Cerebellar cortex (tissue), 1 donor: ENCODE measurements at places on chromosomes 1 and 21.
A peak's percentile ranks its signal among the peaks of the same experiment; 100 is the strongest.

GRCh38 chr21:36654324-36654723, 44.6 kb upstream of the SIM2 start:
- peak; percentile 7 for DNase-seq

GRCh38 chr1:107140703-107141490, at the start of gene NTNG1:
TSS of gene NTNG1 (plus strand) at chr1:107141039.
- DNase-seq = peak; percentile 51

DNA sequence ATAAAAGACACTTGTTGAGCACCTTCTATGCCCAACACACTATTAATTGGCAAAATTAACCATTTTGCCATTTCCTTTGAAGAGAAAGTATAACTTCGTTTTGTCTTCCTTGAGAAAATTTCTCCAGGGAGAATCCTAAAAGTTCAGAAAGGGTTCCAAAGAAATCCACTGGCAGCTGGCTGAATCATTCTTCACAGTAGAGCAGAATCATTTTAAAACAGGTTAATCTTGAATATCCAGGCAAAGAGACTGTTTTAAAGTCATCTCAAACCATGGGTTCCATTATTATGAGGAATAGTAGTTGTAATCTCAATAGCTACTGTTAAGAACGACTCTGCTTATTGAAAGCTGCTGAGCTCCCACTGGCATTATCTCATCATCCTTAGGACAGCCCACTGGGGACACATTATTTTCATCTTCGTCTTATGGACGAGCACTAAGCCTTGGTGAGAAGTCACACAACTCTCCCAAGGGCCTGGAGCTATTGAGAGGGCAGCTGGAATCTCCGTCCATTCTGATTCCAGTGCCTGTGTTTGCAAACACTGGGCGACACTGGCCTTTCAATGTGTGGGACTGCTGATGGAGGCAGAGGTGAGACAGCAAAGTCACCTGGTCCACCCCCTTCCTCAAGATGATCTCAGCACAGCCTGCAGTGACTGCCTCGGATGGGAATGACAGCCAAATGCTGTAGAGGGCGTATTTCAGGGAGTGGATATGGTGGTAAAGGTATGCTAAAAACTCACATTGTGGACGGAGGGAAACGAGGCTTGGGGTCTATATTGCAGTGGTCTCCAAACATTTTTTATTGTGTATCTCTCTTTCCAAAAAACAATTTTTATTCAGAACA, 15.3 kb upstream of the PGBD5 start:
- no peak for DNase-seq

- DNase-seq = peak; percentile 36
These were observed 32.9 kb downstream of the COL11A1 start for GRCh38 chr1:103075316-103076000.

DNA sequence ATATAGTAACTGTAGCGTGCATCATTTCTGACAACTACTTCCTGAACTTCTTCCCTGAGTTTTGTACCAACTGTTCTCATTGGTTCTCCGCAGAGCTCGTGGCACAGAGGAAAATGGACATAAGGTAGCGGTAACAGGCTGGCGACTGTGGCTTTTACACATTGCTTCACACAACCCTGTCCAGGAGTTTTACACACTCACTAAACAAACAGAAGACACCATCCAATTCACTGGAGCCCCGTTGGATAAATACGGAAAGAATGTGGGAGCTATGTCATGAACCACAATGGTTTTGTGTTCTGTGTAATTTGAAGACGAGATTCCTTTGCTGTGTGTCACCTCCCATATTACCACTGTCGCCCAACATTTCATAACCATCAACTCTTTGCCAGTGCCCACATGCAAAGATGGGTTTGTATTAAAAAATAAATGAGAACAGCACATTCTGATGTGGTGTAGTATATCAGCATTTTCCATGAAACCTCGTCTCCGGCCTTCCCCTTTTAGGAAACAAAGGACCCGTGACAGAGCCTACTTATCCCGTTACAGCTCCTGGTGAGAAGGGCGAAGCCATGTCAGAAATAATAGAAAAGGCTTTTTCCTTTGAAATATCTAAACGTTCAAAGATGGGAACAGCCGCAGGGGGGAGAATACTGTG, 47.4 kb upstream of the ENAH start:
- no peak for DNase-seq

GRCh38 chr1:201663491-201664113, 124.7 kb downstream of the NAV1 start:
- DNase-seq = no peak

GRCh38 chr1:244709476-244710368, 56.8 kb downstream of the DESI2 start:
- no peak for DNase-seq

DNA sequence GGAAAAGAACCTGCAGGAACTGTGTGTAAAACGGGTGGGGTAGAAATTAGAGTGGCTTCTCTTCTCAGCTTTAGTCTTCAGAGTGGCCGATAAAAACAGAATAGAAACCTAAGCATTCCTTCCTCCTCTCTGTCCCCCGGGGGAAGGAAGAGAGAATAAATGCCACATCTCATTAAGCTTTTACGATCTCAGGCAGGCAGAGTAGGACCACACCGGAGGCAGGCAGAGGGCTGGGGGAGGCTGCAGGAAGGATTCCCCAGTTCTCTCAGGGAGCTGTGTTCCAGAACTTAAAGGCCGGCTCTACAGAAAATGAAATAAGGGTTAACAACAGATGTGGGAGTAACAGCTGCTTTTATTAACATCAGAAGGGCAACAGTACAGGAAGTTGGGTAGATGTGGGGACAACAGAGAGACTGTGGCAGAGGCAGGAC, 24.5 kb upstream of the MEF2D start:
- no peak for DNase-seq

DNA sequence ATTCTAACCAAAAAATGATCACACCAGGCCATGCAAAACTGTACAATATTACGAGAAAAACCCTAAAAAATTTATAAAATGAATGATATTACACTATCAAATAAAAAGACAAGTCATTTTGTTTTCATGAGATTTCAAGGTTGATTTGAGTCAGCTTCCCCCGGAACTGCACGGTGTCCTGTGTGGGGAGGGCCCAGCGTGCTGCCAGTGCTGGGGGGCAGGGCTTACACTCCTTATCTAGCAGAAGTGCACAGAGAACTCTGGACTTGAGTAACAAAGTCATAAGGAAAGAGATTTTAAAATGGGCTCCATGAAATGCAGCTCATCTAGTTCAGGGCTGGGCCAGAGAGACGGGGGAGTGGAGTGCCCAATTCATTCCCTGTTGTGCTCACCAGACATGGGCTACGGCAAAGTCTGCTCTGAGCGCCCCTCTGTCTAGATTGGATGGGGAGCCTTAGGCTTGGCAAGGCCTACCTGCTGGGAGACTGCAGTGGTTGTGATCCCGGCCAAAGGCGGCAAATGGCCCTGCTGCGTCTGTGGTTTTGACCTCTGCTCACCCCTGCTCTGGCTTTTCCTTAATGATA, 50.1 kb downstream of the COQ8A start:
- no peak for DNase-seq

GRCh38 chr1:22365331-22366295, 86.0 kb upstream of the ZBTB40 start:
- DNase-seq = no peak

DNA sequence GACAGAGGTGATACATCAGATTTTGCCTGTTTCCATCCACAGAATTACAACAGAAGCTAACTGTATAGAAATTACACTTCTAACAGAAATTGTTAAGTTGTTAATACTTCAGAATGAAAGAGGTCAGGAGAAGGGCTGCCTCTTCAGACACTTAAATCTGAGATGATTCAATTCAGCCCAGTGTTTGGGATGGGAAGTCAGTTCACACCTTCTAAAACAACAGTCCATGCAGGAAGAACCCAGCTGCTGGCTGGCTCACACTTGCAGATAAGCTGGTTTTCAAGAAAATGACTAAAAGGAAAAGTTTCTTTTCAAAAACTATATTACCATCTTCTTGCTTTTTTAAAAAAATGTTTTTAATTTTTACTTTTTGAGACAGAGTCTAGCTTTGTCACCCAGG, 132.4 kb downstream of the SMYD2 start:
- no peak for DNase-seq

DNA sequence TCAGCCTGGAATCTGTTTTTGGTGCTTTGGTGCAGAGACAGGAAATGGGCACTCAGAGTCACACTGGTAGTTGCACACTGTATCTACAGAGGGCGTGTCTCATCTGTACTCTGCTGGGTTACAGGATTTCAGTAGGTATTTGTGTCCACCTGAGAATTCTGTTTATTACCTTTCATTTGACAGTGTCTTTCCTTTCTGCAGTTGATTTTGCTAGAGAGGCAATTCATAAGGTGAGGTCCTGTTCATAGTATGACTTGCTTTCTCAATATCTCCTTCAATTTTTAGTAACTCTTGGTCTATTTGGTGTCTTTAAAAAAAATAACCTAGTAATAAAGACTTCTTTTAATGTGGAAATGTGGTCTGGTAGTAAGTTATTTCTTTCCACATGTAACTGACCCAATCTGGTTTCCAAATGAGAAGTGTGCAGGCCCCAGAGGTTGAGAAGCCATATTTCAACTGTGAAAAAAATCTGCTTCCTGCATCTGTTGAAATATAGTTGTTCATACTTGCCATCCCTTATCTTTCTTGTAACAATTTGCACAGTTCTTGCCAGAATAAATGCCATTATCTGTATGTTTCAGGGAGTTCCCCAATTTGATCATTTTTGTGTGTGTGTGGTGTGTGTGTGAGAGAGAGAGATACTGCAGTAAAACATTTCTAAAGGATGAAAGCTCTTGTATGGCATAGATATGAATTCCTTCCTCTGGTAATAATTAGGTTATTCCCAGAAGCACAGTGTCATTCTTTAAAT, 78.4 kb upstream of the DNAJC6 start:
- no peak for DNase-seq

- peak; percentile 99 for DNase-seq
These were observed 446.6 kb downstream of the SIPA1L2 start for GRCh38 chr1:232183266-232183800.

DNA sequence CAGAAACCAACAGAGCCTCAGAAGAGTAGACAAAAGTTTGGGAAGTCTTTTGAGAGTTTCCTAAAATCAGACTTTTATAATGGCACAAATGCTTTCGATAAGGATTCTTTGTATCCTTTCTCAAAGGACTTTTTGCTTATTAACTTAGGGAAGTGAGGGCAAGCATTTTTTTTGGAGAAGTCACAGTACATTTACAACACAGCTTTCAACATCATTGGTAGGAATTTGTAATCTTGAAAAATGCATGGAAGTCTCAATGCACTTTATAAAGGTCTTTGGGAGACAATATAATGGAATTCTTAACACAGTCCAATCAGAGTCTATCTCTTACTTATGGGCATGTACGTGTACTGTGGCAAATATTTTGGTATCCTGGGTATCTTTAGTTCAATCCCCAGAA, 325.8 kb upstream of the NR5A2 start:
- DNase-seq = no peak

- DNase-seq = no peak
These were observed 12.0 kb upstream of the KCNH1 start for GRCh38 chr1:211145944-211146343.

DNA sequence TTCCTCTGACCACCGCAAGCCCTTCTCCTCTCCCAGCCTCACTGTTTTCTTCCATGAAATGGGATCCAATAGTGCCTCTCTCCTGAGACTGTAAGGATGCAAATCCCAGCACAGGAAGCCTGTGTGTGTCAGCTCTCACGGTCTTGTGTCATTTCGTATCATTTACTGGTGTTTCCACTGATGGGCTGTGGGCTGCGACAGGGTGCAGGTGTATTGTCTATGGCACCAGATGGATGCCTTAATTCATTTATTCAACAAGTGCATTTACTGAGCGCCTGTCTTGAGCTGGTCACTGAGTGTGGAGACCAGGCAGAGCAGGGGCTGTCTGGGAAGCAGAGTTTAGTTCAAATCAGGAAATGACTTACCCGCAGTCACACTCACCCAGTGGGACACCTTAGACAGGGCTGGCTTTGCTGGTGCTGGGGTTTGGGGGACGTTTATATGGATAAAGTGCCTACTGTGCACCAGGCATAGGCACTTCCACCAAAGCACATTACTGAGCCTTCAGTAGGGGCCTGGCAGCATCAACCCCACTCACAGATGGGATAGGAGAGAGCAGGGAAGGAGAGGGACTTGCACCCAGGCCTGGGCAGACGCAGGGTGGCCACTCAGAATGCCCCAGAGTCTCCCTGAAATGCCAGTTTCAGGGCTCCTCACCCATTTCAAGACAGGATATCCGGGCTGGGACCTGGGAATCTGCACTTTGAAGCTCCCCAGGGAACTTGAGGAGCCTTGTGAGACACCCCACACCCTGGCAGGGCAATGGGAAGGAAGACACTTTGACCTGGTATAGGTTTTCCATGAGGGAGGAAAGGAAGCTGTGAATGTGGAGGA, 398.9 kb downstream of the MATN1 start:
- no peak for DNase-seq

DNA sequence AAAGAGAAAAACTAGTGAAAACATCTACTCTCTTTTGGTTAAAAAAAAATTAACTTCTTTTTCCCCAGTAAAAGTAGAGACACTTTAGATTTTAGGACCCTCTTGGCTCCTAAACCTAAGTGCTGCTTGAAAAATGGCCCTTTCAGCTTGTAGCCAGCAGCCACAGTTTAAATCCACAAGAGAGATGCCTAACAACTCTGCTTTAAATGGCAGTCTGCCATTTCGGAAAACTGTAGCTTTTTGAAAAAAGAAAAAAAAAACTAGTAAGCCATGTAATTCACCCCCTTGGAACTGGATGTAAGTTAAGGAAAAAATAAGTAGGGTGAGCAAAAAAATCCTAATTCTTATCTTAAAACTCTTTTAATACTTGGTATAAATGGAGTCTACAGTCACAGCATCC, 56.0 kb downstream of the LHX9 start:
- DNase-seq = no peak

DNA sequence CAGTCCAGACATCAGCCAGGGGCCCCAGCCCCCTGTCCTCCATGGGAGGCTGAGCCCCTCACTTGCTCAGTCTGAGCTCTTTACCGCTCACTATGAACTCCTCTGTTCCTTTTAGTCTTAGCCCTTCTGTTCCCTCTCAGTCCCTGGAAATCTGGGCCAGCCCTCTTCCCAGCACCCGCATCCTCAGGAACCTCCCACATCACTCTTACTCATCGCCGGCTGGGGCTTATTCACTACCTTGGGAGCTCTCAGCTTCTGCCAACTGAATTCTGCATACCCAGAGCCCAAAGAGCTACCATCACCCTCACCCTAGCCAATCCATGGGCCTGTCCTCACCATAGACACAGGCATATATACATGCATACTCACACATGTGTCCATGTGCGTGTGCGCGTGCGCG, 11.5 kb downstream of the KNCN start:
- DNase-seq = no peak

DNA sequence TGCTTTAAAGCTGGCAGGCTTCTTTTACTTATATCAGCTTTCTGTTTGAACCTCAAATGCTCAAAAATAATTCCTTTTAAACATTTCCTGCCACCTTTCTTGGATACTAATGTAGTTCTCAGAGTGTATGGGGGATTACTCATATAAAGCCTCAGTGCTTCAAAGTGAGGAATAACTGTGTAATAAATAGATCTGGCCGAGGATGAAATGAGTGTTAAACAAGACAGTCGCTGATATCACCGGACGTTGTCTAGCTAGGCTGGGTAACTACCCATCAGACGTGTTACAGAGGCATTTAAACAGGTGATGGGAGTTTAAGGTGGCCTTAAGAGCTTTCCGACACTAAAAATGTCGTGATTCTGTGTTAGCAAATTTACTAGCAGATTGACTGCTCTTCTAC, 53.1 kb downstream of the VANGL2 start:
- no peak for DNase-seq
